ENCODE measurements at places on chromosomes 3 and 15.

GRCh38 chr3:166531730-166532129 lies 694.5 kb upstream of the BCHE start:
- DNase-seq, result no peak

DNA sequence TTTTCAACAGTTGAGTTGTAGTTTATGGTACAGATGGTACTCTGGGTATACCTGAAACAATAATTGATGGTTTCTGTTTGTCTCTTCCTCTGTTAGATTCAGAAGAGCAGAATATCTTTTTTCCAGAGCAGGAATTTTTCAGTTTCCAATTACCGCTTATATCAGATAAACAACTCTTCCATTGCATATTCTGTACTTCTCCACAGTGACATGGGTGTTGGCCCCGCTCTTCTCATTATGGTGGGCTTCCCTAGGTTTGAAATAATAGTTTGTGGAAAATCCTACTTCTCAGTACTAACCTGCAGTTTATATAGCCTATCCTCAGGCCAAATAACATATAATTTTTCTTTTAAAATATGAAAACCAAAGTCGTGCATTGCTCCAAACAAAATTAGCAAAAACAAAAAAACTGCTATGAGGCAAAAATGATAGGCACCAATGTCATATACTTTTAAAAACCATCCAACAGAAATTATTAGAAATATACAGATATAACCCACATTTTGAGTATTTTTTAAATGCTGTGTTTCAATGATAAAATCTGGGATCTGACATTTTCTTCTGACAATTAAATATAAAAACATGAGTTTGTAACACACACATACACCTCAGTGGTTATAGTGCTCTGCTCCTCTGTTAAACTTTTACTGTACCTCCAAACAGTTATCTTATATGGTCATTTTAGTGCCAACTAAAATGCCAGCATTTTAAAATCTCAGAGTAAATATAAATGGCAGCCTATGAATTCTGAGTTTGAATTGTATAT lies 56.8 kb downstream of the CMSS1 start:
- DNase-seq, result no peak

GRCh38 chr3:133663569-133664313 lies 2.0 kb upstream of the TOPBP1 start:
- no peak for DNase-seq

DNA sequence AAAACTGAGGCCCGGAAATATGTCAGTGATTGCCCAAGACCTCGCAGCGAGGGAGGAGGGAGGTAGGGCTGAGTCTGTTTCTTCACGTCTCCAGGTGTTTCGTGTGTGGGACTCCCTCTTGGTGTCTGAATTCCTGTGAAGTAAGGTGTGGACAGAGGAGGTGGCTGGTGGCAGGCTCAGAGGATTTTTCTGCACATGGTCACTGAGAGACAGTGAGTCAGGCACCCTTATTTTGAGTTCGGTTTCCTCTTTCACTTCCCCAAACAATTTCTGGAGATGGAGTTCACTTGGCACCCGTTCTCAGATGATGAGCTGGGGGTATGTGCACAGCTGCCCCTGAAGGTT lies 46.3 kb upstream of the VPS8 start:
- DNase-seq, result no peak

- DNase-seq, result no peak
Observed at GRCh38 chr15:91861223-91861622, 7.7 kb downstream of the SLCO3A1 start.

GRCh38 chr3:114333180-114333922 lies 39.5 kb downstream of the TIGIT start:
- DNase-seq, result no peak

- DNase-seq, result no peak
Observed at GRCh38 chr3:98892263-98892662, 9.2 kb downstream of the DCBLD2 start.

- no peak for DNase-seq
Observed at GRCh38 chr15:38069511-38070011, 135.1 kb downstream of the TMCO5A start.

- DNase-seq, result no peak
Observed at GRCh38 chr3:153973722-153974265, 147.4 kb upstream of the ARHGEF26 start.

DNA sequence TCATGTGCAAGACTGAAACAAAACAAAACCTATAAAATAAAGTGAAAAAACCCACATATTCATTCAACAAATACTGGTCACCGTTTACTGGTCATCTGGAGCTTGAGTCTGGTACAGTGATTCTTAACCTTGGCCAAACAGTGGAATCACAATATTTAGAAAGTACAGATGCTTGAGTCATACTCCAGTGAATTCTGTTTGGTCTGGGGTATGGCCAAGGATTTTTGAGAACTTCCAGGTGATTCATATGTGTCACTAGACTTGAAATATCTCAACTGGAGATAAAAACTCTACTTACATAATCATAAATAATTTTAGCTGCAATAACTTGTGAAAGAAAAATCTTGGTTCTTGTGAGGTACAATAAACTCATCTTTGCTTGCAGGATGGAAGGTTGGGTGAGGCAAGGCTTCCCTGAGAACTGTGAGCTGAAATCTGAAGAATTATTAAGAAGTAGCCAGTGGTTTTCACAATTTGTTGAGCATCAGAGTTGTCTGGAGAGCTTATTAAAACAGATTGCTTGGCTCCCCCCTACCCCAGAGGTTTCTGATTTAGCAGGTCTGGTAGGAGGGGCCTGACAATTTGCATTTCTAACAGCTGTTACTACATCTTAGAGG lies 9.6 kb downstream of the NEK11 start:
- no peak for DNase-seq

DNA sequence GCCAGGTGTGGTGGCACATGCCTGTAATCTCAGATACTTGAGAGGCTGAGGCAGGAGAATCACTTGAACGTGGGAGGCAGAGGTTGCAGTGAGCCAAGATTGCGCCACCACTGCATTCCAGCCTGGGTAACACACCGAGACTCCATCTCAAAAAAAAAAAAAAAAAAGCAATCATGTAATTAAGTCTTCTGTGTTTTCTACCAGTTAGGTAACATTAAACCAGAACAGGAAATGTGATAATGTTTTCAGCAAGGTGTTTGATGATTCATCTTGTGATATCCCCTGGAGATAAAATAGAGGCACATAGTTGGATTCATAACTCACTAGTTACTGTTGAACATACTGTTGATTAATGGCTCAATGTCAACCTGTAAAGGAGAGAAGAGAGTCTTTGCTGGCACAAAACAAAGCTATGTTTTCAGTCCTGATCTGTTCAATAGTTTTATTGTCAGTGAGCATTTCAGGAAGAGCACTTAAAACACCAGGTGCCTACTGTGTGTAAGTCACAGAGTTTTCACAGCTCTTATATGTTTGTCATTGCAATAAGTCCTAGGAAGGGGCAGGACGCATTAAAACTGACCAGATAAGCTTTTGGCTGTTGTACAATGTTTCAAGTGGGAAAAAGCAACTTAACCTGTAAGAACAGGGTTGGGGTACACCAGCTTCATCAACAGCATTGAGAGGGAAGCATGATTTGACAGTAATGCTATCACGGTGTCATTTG lies 19.5 kb downstream of the DNAJB11 start:
- DNase-seq, result no peak

DNA sequence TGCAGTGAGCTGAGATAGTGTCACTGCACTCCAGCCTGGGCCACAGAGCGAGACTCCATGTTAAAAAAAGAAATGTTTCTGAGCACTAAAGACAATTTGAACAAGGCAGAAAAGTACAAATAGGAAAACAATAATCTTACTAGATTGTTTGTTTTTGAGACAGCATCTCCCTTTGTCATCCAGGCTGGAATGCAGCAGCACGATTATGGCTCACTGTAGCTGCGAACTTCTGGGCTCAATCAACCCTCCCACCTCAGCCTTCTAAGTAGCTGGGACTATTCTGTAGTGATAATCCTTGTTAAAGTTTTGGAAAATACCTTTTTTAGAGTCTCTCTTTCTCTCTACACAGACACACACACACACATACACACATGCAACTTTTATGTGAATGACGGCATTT lies 107.1 kb downstream of the LPP start:
- no peak for DNase-seq

DNA sequence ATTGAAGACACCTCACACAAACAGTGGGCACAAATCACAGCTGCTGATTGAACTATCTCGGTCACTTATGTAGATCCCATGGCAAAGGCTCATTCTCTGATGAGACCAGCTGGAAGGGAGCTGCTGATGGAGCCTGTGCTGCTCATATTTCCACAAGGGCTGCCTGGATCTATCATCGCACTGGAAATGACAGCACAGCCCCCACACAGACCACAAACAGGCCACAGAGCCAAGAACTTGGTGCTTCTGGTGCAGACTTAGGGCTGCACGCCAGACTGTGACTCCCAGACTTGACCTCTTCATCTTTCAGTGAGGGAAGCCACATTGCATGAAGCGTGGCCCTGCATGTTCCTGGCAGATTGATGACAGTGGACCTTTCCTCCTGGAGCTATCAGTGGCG lies 197.6 kb downstream of the MINAR1 start:
- no peak for DNase-seq

DNA sequence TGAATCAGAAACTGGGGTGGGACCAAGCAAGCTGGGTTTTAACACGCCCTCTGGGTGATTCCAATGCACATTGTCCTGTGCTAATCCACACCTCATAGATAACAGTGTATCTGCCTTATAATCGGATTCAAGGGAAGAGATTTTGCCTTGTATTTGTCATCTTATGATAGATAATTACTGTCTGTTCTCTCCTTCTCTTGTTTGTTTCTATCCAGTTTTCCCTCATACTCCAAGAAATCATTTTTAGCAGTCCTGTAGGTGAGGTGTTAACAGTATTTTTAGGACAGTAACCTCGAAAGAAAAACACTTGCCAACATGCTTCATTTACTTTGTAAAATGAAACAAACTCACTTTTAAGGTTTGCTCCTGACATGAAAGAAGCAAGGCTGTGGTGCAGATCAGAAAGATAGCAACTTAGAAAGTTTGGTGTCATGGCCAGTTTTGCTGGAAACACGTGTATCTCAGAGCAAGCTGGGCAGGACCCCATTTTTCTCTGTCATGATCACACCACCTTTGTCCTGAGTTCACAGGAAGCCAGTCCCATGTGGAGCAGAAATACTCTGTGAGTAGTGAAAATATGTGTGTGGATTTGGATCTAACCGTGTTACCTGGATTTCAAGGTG lies 72.6 kb downstream of the TRAK1 start:
- no peak for DNase-seq

DNA sequence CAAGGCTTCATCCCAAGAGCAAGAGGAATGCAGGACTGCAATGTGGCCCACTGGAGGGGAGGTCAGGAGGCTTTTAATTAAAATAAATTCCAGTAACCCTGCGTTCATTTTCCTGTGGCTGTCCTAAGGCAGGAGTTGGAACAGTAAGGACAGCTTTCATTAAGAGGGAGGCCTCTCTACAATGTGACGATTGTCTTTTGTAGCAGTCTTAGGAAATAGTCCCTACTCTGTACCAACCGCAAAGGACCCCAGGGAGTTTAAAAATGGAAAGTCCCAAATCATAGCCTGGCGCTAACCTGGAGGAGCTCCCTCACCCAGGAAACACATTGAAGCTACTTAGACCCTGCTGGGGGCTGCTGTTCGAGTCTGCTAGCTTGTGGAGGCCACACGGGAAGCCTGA lies 62.8 kb downstream of the SYNM start:
- DNase-seq, result no peak

DNA sequence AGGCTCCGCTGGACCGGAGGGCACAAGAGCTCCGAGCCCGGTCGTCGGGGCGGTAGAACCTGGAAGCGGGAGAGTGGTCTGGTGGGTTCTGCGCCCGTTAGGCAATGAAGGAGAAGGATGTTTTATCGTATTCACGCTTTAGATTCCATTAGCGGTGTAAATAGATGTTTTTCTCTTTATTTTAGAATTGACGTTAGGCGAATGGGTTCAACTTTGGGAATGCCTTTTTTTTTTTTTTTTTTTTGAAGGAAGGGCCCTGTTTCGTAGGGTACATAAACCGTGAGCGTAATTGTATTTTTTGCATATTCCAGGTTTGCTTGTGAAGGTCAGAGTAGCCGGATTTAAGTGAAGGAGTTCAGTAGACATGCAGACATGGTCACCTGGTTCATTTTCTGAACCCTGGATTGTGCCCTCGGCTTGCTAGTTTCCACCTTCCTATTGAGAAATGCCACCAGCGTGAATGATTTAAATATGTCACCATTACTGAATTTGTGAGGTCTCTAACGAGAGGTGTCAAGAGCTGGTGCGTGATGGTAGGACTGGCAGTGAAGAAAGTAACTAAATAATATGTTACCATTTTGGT lies 808 bp downstream of the RBM6 start:
- DNase-seq, result no peak
